Left ventricle myocardium inferior (tissue), 1 donor: ENCODE measurements at places on chromosomes 7 and 10. TPM values are rescaled to one million over a fixed set of nuclear protein-coding genes. Genes with fewer than 3 reads are reported as not detected.

Gene SUN3
- not detected for total RNA-seq

Gene TMEM168
- 13.3 TPM for total RNA-seq

Gene PPP1R17
- total RNA-seq: not detected

Gene PNLIPRP2
- not detected for total RNA-seq

Gene GPNMB
- total RNA-seq: 288 TPM

Gene TMEM213
- not detected for total RNA-seq

Gene NUDT13
- total RNA-seq: 5.6 TPM

DNA sequence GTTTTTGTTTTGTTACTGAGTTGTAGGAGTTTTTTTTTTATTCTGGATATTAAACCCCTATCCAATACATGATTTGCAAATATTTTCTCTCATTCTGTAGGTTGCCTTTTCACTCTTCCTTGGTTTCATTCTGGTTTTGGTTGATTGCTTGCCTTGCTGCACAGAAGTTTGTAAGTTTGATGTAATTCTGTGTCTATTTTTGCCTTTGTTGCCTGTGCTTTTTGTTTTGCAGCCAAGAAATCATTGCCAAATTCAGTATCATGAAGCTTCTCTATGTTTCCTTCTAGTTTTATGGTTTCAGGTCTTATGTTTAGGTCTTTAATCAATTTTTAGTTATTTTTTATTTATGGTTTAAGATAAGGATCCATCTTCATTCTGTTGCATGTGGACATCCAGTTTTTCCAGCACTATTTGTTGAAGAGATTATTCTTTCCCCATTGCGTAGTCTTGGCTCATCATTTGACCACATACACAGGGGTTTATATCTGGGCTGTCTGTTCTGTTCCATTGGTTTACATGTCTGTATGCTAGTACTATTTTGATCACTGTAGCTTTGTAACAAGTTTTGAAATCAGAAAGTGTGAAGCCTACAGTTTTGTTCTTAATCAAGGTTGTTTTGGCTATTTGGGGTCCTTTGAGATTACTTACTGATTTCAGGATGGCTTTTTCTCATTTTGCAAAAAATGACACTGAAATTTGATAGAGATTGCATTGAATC, 26.4 kb downstream of the BMPR1A start:
- peaks cover 5% of the 10 kb centered on the region for H3K27me3 ChIP-seq
- H3K27ac ChIP-seq: peak overlapping the region; percentile 55
- no peaks in the 10 kb centered on the region for H3K36me3 ChIP-seq
- no peak for DNase-seq

DNA sequence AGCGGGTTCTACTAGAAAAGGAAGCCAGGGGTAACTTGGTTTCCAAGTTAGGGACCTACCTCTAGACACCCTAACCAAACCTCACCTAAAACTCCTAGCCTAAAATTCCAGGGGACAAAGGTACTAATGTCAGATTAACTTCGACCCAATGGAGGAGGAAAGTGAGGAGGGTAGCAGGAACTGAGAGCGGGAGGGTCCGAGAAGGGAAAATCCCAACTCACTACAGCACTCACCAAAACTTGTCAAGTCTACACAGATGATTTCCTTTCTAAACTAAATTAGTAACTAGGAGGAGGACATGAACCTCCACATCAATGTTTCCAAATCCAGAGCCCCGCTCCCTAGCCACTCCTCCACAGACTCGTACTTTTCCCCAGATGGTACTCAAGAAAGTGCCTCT, 22.6 kb downstream of the CHCHD3 start:
- H3K4me3 ChIP-seq: no peak overlapping the region
- peaks cover 71% of the 10 kb centered on the region for H3K4me1 ChIP-seq
- no peak overlapping the region for H3K27ac ChIP-seq

DNA sequence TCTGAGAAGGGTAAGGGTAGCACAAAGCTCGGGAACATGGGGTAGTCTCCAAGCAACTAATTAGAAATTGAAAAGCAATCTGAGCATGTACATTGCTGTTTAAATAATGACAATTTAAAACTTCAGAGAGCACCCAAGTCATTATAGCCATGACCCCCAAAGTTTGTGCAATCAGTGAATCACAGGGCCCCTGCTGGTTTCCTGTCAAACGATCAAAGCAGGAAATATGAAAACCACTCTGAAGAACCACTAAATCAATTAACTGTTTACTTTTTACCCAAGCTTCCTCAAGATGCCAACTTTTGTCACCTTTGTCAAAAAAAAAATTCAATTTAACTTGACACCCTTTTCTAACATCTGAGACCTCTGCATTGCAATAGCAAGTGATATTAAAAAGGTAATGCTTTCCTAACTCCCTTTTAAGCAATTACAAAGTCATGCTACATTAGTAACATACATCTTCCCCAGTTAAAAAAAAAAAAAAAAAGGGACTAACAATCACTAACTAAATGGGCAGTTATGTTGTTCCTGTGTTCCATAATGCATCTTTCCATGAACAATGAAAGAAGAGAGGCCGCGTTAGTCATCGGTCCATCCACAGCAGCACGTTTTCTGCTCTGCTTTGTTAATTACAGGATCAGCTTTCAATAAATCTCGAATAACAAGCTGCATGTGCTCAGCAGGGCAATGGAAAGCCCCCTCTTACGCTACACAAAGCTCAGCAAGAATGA, 80.6 kb downstream of the ETV1 start:
- DNase-seq: no peak
- H3K27me3 ChIP-seq: no peaks in the 10 kb centered on the region
- H3K27ac ChIP-seq: no peak overlapping the region

GRCh38 chr10:64515970-64516699, 994.9 kb downstream of the REEP3 start:
- H3K36me3 ChIP-seq: no peaks in the 10 kb centered on the region
- H3K27me3 ChIP-seq: no peaks in the 10 kb centered on the region

GRCh38 chr10:24935504-24936292, 16.7 kb downstream of the PRTFDC1 start:
- H3K36me3 ChIP-seq: no peaks in the 10 kb centered on the region
- H3K4me3 ChIP-seq: no peak overlapping the region
- H3K27me3 ChIP-seq: no peaks in the 10 kb centered on the region
- no peak for DNase-seq
- H3K4me1 ChIP-seq: no peaks in the 10 kb centered on the region
- H3K27ac ChIP-seq: no peak overlapping the region

- H3K4me3 ChIP-seq: no peak overlapping the region
- H3K27me3 ChIP-seq: no peaks in the 10 kb centered on the region
- DNase-seq: no peak
- H3K4me1 ChIP-seq: peaks cover 22% of the 10 kb centered on the region
Observed at GRCh38 chr10:122632031-122632430, 67.6 kb downstream of the C10orf120 start.

DNA sequence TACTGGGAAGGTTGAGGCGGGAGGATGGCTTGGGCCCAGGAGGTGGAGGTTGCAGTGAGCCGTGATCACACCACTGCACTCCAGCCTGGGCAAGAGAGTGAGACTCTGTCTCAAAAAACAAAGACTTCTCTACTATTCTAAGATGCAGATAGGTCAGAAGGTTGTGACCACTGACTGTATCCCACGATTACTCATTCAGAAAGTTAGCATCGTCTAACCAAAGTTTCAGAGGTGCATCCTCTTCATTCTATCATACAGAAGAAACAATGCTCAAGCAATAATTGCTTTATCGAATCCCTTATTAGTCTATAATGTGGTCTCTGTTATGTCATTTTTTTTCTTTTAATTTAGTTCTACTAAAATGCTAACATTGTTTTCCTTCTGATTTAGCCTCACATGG, 348.7 kb upstream of the LRGUK start:
- no peaks in the 10 kb centered on the region for H3K36me3 ChIP-seq
- no peaks in the 10 kb centered on the region for H3K27me3 ChIP-seq
- H3K27ac ChIP-seq: no peak overlapping the region
- no peak overlapping the region for H3K4me3 ChIP-seq
- H3K4me1 ChIP-seq: no peaks in the 10 kb centered on the region

DNA sequence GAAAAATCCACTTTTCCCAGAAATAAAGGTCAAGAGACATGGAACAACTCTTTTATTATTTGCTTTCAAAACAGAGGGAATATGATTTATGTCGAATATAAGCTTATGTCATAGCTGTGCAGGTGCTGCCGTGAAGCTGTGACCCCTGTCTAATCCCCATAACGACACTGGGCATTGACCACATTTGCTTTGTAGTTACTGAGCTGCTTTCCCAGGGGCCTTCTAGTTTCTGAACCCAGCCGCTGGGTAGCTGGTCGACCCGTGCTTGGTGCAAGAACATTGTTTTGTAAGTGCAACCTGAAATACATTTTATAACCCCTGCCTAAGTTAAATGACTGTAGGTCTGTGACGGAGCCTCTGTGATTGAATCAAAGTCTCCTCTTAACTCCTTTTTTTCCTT, 144.9 kb upstream of the HDAC9 start:
- no peak overlapping the region for H3K4me3 ChIP-seq
- H3K27me3 ChIP-seq: no peaks in the 10 kb centered on the region
- no peak for DNase-seq

DNA sequence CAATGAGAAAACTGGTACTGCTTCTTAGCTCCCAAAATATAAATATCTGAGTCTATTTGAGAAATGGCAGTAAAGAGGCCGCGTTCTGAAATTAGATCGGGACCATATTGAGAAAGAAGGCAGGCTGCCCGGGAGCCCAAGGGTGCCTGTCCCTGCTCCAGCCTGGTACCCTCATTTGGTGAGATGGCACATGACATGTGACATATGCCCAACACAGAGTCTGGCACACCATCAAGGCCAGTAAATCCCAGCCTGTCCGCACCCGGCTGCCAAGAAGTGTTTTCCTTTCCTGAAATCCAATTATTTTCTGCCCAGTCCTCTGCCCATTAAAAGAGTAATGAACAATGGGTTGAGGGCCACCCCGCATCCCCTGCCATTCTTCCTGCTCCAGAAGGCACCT, 66.4 kb downstream of the CDH23 start:
- peaks cover 23% of the 10 kb centered on the region for H3K4me1 ChIP-seq
- no peak overlapping the region for H3K27ac ChIP-seq
- no peaks in the 10 kb centered on the region for H3K36me3 ChIP-seq

- H3K27me3 ChIP-seq: no peaks in the 10 kb centered on the region
- DNase-seq: no peak
- peaks cover 94% of the 10 kb centered on the region for H3K4me1 ChIP-seq
- no peaks in the 10 kb centered on the region for H3K36me3 ChIP-seq
- H3K4me3 ChIP-seq: peak overlapping the region; percentile 39
Observed at GRCh38 chr10:103838862-103839518, 16.4 kb downstream of the SH3PXD2A start.
